ENCODE measurements at places on chromosomes 4 and X.

DNA sequence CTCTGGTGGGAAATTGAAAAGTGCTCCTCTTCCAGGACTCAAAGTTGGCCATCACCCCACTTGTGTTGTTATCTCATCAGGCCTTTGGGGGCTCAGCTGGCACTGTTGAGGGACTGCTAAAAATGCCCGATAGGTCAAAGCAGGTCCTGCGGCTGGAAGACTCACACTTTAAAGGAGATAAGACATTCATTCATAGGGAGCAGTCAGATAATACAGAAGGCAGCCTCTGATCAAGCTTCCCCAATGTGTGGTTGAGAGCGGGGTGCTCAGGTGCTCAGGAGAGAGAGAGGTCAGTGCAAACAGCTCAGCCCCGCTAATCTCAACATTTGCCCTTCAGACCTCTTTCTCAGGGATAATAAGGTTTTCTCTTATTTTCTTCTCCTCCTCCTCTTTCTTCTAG lies 70.3 kb downstream of the TMEM154 start:
- DNase-seq, result no peak

GRCh38 chr4:148072789-148073188 lies 340.9 kb downstream of the ARHGAP10 start:
- DNase-seq, result no peak

DNA sequence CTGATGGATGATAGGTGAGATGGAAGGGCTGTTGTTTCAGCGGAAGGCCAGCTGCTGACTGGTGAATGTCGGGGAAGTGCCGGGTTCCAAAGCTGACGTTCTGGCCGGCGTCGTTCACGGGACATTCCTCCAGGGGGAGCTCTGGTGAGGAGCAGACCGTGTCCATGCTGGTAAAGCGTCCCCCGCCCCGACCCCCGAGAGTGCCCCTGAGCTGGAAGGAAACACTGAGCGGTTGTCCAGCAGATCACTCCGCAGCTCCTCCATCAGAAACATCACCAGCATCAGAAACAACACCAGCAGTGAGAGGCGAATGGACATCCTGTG lies 18.6 kb upstream of the ADRA2C start:
- DNase-seq, result no peak

- no peak for DNase-seq
Observed at GRCh38 chrX:48972220-48973164, 848 bp upstream of the KCND1 start.

DNA sequence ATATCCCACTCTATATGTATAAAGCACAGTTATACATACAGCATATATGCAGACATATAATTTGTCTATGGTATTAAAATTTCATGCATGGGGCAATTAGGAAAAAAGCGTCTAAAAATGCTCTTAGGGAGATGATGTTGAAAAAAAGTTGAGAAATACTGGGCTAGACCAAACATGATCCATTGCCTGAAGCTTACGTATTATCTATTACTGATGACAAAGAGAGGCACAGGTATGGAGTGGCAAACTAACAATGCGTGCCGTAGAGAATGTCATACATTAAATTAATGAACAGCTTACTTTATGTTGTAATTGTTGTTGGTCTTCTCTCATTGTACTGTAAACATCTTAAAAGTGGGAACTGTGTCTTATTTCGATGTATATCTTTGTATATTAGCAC lies 13.9 kb downstream of the RHOH start:
- DNase-seq, result no peak

DNA sequence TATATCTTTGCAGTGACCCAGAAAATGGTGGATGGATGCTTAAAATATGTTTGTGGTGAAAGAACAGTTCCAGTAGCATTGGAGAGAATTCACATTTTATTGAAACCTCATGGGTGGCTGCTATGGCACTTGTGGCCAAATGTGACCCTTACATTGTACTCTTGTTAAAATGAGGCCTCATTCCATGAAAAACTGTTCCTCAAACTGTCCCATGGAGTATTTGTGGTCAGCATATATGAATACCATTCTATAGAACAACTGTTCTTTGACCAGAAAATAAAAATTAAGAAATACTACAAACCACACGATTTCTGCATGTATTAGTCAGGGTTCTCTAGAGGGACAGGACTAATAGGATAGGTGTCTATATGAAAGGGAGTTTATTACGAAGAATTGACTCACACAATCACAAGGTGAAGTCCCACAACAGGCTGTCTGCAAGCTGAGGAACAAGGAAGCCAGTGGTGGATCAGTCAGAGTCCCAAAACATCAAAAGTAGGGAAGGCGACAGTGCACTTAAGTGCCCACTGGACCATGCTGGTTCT lies 35.1 kb downstream of the GEMIN8 start:
- DNase-seq, result no peak

DNA sequence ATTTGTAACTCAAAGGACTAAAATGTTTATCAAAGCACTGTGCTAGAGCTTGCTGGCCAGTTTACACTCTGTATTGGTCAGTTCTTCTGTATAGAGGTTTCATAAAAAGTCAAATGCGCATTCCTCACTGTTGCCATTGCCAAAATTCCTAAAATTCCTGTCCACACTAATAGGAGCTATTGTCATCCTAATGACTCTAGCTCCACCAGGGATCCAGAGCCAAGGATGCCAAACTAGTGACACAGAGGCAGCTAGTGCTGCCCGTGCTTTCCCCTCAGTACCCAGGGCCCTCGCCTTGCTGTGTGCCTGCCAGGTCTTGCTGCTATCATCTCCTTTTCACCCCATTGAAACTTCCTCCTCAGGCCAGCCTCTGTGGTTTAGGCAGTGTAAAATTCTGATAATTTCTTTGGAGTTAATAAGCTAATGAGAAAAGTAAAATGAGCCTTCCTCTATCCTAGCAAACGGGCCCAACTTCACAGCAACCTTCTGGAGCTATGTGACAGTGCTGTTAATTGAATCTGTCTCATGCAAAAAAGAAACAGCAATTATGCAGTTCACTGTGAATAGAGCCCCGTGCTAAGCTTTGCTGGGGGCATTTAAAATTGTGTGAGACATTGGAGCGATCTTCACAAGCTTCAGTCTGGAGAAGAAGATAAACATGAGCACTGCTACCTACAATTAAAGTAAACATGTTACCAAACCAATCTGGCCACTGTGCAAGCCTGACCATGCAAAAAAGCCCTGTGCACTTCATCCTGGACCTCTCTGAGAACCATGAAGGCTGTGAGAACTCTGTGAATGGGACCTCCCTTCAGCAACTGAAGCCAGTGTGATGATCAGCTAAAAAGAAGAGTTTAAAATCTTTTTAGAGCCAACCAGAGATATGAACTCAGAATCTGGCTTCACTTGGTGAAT lies 43.1 kb upstream of the FGF2 start:
- DNase-seq, result no peak

- DNase-seq, result no peak
Observed at GRCh38 chr4:6732441-6733357, 16.7 kb downstream of the BLOC1S4 start.

- no peak for DNase-seq
Observed at GRCh38 chr4:156545003-156545785, 426.4 kb downstream of the PDGFC start.

GRCh38 chr4:109648266-109648996 lies 54.8 kb downstream of the CASP6 start:
- no peak for DNase-seq

- no peak for DNase-seq
Observed at GRCh38 chrX:153797415-153798015, 3.0 kb downstream of the SSR4 start.

GRCh38 chr4:6908432-6909112 lies 1.1 kb upstream of the TBC1D14 start:
- DNase-seq, result no peak

DNA sequence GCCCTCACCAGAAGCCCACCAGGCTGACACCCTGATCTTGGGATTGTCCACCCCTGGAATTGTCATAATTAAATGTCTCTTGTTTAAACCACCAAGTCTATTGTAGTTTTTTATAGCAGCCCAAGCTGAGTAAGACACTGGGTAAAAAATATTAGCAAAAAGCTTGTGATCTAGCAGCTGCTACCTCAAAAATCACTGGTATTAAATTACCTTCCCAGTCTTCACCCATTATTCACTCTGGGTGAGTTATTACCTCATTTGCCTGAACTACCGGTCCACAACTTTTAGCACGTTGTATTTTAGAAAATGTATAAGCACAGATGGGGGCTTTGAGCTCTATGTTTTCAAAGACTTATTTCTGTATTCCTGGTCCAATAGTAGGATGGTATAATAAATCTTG lies 12.0 kb upstream of the TRIM61 start:
- DNase-seq, result no peak

GRCh38 chrX:40012868-40013265 lies 84.9 kb downstream of the BCOR start:
- DNase-seq, result no peak

- DNase-seq, result no peak
Observed at GRCh38 chr4:40140196-40140595, 56.6 kb upstream of the RHOH start.

- DNase-seq, result no peak
Observed at GRCh38 chrX:6228720-6229119, at the start of gene NLGN4X. Gene NLGN4X, minus strand, starts transcription at chrX:6228867. Its CDS starts 77,401 bp downstream, at chrX:6151466.

DNA sequence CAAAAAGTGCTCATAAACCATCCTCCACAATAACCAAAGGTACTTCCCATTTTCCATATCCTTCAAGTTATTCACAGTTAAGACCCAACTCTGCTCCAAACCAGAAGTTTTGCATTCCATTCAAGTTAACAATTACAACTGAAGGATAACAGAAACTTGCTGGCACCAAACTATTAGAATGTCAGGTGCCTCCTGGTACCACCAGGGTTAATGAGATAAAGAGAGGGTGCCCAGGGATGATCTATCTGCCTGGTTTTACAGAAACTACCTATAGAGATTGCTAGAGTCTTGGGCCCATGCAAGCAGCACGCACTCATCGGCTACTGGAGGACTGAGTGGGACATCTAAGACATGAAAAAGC lies 114.6 kb downstream of the RBM47 start:
- no peak for DNase-seq

- no peak for DNase-seq
Observed at GRCh38 chrX:32896088-32896487, 315.3 kb downstream of the DMD start.

GRCh38 chr4:109989044-109989443 lies 76.4 kb downstream of the EGF start:
- no peak for DNase-seq

GRCh38 chr4:174058846-174059245 lies 224.6 kb downstream of the FBXO8 start:
- DNase-seq, result no peak

GRCh38 chr4:98284640-98285046 lies 23.5 kb downstream of the RAP1GDS1 start:
- DNase-seq, result no peak

GRCh38 chr4:26050671-26051070 lies 136.7 kb downstream of the SMIM20 start:
- DNase-seq, result no peak

GRCh38 chr4:87679449-87680169 lies 29.5 kb downstream of the DMP1 start:
- no peak for DNase-seq

GRCh38 chr4:136865526-136865925 lies 666.8 kb downstream of the PCDH18 start:
- DNase-seq, result no peak

DNA sequence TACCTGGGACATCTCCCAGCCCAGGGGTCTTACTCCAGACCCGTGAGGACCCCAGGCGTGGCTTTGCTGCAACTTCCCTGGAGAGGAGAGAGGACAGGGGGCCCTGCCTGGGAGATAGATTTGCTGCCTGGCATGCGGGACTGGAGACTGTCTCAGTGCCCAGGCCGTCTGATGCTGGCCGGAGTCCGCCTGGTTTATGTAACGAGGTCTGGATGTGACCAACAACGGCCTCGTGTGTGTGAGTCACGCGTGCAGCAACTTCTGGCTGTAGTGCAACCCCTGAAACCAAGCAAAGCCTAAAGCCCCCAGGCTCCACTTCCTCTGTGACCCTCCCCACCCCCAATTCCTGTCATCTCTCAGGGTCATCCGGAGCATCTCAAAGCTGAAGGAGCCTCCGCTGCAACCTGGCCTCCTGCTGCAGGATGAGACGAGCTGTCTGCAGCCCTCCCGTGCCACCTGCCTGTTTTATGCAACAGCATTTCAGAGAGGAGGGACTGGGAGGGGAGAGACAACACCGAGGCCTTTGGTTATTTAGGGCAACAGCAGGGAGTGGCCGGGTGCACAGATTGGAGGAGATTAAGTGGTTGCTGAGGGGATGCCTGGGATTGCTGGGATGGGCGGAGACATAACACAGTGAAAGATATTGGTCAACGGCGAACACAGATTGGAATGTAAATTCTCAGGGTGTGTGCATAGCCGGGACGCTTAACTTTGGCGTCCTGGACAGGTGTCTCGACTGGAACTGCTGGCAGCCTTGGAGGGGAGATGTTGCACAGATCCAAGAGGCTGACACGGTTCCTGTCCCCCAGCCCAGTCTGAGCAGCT lies 16.0 kb downstream of the XG start:
- no peak for DNase-seq

DNA sequence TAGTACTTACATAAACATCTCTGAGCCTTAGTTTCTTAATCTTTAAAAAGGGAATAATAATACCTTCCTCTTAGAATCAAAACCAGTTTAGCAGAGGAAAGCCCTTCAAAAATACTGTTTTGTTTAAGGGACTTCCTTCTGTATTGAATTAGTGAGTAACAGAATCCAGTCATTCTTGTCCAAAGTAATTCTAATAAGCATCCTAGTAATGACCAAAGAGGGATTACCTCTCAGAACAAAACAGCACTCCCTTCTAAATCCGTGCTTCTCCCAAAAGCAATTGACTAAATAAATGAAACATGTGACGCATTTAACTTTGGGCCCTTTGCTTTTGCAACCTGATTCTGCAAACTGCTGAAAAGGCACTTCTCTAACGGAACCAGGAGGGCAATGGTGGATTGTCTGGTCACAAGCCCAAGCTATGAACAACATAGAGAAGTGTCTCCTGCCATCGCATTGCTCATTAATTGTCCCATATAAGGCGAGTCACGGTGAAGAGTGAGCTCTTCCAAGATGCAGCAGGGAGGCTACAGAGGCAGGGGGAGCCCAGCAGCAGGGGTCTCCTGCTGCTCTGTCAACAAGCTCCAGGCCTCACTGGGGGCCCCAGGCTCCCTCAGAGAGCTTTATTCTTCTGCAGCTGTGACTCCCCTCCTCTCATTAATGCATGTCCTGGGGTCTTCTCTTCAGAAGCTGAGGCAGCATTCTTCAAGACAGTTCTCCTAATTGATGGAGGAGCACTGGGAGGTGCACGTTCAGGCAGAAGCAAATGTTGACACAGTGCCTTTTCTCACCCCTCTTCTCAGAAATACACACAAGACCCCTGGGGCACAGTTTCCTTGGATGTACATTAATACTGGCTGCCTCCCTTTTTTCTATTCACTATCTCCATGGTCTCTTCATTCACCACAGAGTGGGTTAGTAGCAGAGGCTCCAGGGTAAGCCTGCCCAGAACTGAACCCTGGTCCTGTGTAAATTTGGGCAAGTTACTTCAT lies 419.6 kb upstream of the RASGEF1B start:
- no peak for DNase-seq

DNA sequence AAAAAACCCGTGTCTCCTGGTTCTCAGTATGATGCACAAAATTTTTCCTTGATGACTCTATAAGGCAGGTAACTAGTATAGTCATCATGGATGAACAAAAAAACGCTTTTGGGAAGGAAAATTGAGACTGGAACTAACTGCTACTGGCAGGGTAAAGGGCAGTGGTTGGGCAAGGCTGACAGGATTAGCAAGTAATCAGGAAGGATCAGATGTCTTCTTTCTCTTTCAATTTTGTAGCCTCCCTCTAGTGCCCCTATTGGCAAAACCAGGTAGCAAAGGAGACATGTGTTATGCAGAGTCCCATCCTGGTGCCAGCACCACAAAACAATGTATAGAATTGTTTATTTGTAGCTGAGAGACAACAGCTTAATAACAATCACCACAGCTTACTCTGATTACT lies 12.8 kb upstream of the SLITRK4 start:
- no peak for DNase-seq

Measured in chondrocyte (in vitro differentiated cells).